Fibroblast of pulmonary artery (primary cell): ENCODE measurements at places on chromosomes 3 and 15.

DNA sequence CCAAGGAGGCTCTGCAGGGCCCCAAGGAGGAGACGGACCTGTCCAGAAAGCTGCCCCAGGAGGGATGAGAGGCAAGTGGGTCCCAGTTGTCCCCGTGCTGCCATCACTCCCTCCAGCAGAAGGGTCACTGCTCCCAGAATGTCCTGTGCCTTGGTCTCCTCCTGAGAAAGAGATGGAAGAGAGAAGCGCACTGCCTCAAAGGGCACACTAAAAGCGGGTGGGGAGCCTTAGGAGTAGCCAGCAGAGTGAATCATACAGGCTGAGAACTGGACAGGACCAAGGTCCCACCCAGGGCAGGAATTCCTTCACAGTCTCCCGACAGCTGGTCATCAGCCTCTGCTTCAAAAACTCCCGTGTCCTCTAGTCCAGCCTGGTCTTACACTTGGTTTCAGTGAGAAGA lies 4.6 kb downstream of the THPO start:
- peak; percentile 30 for DNase-seq

- DNase-seq: no peak
Observed at GRCh38 chr3:113079218-113079961, 88.6 kb downstream of the GTPBP8 start.

DNA sequence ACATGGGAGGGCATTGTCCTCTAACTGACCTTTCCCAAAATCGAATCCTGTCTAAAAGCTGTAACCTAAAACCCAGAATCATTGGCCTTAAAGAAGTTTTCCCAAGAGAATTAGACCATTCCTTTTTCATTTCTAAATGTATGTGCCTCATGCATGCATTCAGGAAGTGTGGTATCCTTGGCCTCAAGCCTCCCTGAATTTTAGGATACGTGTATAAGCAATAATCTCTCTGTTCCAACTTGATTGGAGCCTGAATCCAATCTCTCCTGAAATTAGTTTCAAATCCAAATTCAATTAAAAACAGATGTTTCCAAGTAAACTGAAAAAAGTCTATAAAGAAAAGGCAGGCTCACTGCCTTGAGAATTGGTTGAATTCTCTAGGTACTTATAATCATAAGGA lies 86.0 kb upstream of the VEPH1 start:
- no peak for DNase-seq

DNA sequence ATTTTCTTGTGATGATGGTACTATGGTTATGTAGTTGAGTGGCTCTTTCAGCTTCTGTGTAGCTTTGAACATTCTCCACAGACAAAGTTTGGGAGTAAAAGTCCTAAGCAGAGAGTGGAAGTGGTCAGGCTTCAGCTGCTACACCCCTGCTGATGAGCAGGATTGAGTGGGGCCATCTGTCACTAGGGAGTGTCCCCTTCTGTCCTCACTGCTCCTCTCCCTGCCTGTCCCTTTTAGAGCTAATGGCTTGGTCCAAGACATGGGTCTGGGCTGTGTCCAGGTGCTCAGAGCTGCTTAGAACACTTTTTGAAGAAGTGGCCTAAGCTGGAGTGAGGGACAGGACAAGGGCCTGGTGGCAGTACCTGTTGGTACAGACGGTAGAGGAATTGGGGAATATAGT lies 15.1 kb downstream of the MYZAP start:
- no peak for DNase-seq

- DNase-seq: no peak
Observed at GRCh38 chr15:50065279-50065678, 53.8 kb downstream of the ATP8B4 start.

GRCh38 chr3:12759693-12760565 lies 870 bp upstream of the TMEM40 start:
- no peak for DNase-seq

DNA sequence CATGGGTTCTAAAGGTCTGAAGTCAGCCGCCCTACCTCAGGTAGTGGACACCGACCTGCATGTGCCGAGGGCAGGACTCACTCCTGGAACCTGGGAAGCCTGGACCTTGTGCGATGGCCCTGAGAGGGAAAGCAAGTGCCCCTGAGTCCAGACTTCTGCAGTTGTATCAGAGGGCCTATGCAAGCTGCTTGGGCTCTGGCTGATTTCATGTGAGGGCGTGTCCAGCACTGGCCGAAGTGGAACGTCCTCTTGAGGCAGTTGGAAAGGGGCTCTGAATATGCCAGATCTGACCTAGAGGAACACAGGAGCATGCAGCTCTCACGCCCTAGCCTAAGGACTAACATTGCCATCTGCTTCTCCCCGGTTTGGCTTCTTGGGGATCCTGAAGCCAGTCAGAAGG lies 2.5 kb upstream of the CAMP start:
- DNase-seq: no peak

DNA sequence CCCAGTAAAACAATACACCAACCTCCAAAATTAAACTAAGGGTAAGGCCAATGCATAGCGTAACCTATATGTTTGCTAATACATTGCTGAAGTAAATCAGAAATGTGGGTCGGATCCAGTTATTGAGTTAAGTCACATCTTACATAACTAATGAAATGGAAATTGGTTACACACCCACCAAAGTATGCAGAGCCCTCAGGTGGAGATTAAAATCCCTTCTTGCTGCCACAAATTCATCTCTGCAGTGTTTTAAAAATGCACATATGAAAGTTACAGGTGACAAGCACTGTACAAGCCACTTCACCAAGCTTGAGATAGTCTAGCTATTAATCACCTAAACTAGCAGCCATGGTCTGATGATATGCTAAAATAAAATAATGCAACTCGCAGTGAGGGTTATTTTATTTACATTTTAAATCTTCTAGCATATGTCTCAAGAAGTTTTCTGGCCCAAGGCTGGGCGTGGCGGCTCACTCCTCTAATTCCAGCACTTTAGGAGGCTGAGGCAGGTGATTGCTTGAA lies 130.6 kb downstream of the AQP9 start:
- DNase-seq: no peak

- DNase-seq: no peak
Observed at GRCh38 chr15:21260966-21261395, 179.3 kb downstream of the POTEB3 start.

- DNase-seq: no peak
Observed at GRCh38 chr3:177591379-177591778, 394.1 kb upstream of the TBL1XR1 start.

DNA sequence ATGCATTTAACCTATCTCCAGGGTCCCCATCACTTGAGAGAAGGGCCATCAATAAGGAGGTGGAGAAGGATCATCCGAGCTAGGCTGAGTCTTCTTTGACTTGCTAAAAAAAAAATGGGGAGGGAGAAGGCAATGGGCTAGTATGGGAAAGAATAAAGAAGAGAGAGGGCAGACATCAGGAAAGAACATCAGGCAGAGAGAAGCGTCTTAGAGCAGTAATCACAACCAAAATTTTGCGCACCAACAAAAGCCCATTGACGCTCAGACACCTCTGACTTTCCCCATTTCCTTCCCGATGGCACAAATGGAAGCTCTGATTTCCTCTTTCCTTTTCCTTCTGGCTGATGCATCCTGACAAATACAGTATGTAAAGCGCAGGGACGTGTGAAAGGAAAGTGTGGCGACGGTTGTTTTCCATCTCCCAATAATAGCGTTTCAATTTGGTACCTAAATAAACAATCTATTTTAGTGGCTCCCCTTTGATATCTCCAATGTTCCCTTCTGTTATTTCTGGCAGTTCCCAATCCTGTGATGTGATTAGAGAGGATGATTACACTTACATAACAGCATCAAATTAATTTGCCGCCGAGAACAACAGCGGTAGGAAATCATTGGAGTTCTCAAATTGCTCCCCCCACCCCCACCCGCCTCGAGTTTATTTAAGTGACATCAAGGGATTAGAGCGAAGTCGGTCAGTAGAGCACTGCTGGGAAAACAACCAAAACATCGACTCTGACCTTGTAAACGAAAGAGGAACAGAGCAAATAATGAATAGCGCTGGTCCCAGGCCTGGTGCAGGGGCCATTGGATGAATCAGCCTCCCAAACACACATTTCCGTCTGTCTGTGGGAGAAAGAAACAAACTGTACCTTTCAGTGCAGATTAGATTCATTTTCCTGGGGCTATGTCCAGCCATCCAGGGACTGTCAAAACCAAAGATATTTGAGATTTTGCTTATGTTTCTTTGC lies 273.3 kb upstream of the ICE2 start:
- DNase-seq: peak; percentile 88

- DNase-seq: peak; percentile 79
Observed at GRCh38 chr3:99499235-99500158, 138.9 kb upstream of the COL8A1 start.

- no peak for DNase-seq
Observed at GRCh38 chr3:86985181-86985826, 5.6 kb downstream of the VGLL3 start.

GRCh38 chr3:77449459-77450350 lies 409.8 kb downstream of the ROBO2 start:
- no peak for DNase-seq

GRCh38 chr3:46845397-46845859 lies 17.8 kb downstream of the MYL3 start:
- DNase-seq: peak; percentile 76

GRCh38 chr3:52226229-52226817 lies 878 bp upstream of the TLR9 start:
- DNase-seq: no peak

DNA sequence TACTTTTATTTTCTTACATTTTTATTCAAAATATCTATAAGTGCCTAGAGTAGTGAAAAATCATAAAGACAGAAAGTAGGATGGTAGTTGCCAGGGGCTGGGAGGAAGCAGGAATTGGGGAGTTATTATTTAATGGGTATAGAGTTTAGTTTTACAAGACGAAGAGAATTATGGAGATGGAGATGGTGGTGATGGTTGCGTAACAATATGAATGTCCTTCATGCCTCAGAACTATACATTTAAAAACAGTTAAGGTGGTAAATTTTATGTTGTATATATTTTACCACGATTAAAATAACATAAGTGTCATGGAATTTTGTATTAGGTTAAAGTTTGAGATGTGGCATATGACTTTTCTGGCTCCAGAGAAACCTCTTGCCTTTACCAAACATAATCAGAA lies 171.4 kb downstream of the MYRIP start:
- DNase-seq: no peak

DNA sequence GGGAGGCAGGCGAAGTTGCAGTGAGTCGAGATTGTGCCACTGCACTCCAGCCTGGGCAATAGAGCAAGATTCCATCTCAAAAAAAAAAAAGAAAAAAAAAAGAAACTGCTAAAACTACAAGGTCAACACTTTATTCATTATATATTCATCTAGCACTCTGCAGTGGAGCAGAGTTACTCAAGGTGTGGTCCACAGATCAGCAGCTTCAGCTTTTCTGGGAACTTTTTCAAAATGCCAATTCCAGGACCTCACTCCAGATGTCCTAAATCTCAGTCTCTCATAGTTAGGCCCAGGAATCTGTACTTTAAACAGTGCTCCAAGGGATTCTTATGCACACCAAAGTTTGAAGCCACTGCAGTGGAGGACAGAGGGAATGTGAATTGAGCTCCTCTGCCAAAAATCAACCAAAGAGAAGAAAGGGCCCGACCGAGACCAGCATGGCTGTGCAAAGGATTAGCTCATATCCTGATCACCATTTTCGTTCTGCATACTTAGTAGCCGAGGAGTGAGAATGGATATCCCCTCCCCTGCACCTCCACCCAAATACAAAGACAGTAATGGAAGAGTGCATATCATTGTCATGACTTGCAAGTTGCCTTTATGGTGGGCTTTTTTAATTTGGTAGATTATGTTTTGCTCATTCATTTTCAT lies 201.9 kb downstream of the MEX3B start:
- DNase-seq: no peak

DNA sequence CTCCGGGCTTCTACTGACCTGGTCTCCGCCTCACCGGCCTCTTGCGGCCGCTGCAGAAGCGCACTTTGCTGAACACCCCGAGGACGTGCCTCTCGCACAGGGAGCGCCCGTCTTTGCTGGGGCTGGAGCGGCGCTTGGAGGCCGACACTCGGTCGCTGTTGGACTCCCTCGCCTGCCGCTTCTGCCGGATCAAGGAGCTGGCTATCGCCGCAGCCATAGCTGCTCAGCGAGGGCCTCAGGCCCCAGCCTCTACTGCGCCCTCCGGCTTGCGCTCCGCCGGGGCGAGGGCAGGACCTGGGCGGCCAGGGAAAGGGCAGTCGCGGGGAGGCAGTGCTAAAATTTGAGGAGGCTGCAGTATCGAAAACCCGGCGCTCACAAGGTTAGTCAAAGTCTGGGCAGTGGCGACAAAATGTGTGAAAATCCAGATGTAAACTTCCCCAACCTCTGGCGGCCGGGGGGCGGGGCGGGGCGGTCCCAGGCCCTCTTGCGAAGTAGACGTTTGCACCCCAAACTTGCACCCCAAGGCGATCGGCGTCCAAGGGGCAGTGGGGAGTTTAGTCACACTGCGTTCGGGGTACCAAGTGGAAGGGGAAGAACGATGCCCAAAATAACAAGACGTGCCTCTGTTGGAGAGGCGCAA lies 319.2 kb downstream of the FGF12 start:
- DNase-seq: peak; percentile 6

DNA sequence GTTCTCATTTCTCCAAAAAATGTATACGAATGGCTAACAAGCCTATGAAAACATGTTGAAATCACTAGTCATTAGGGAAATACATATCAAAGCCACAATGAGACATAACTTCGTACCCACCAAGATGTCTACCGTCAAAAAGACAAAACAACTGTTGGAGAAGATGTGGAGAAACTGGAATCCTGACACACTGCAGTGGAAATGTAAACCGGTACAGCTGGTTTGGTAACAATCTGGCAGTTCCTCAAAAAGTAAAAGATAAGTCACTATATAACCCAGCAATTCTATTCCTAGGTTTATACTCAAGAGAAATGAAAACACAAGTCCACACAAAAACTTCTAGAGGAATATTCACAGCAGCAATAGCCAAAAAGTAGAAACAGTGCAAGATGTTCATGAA lies 7.0 kb downstream of the SCAPER start:
- DNase-seq: no peak

DNA sequence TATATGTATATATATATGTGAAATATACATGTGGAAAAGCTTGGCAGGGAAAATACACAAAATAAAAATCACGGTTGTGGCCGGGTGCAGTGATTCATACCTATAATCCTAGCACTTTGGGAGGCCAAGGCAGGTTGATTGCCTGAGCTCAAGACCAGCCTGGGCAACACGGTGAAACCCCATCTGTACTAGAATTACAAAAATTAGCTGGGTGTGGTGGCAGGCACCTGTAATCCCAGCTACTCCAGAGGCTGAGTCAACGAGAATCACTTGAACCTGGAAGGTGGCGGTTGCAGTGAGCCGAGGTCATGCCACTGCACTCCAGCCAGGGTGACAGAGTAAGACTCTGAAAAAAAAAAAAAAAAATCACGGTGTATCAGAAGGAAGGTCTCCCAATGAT lies 20.8 kb upstream of the ARHGEF3 start:
- no peak for DNase-seq

DNA sequence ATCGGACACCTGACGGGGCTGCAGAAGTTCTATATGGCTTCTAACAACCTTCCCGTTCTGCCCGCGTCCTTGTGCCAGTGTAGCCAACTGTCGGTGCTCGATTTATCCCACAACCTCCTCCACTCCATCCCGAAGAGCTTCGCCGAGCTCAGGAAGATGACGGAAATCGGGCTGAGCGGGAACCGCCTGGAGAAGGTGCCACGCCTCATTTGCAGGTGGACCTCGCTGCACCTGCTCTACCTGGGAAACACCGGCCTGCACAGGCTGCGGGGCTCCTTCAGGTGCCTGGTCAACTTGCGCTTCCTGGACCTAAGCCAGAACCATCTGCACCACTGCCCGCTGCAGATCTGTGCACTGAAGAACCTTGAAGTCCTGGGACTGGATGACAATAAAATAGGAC lies 9.8 kb upstream of the LRRC34 start:
- DNase-seq: no peak

GRCh38 chr3:49626101-49626581 lies 48.0 kb upstream of the APEH start:
- DNase-seq: no peak

GRCh38 chr15:96322536-96323318 lies 7.8 kb upstream of the NR2F2 start:
- peak; percentile 10 for DNase-seq
